NCI-H1417 (cell line): ENCODE measurements at places on chromosomes 2 and 18.

DNA sequence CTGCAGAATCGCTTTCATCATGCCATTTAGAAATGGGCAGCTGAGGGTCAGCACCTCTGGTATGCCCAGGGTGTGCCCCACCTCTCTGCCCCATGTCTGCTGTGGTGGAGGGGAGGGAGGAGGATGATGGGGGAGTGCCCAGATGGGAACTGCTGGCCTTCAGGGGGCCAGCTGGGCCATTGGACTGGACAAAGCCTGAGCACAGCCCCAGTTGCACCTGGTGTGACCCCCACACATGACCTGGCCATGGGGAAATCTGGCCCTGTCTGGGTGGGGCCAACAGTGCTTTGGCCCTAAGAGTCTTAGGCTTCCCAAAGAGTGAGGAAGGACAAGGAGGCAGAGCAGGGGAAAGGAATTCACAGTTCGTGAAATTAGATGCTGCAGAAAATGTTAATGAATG, 44.1 kb downstream of the CTIF start:
- DNase-seq: no peak

- DNase-seq: no peak
Observed at GRCh38 chr2:226703514-226703913, 96.1 kb downstream of the IRS1 start.

- no peak for DNase-seq
Observed at GRCh38 chr18:78558948-78559347, 420.7 kb upstream of the SALL3 start.

- no peak for DNase-seq
Observed at GRCh38 chr2:43099797-43100196, 126.6 kb downstream of the ZFP36L2 start.

GRCh38 chr2:152410165-152410597, 75.2 kb downstream of the FMNL2 start:
- DNase-seq: no peak

GRCh38 chr18:48866028-48866733, 84.6 kb downstream of the SMAD7 start:
- DNase-seq: peak; percentile 58

DNA sequence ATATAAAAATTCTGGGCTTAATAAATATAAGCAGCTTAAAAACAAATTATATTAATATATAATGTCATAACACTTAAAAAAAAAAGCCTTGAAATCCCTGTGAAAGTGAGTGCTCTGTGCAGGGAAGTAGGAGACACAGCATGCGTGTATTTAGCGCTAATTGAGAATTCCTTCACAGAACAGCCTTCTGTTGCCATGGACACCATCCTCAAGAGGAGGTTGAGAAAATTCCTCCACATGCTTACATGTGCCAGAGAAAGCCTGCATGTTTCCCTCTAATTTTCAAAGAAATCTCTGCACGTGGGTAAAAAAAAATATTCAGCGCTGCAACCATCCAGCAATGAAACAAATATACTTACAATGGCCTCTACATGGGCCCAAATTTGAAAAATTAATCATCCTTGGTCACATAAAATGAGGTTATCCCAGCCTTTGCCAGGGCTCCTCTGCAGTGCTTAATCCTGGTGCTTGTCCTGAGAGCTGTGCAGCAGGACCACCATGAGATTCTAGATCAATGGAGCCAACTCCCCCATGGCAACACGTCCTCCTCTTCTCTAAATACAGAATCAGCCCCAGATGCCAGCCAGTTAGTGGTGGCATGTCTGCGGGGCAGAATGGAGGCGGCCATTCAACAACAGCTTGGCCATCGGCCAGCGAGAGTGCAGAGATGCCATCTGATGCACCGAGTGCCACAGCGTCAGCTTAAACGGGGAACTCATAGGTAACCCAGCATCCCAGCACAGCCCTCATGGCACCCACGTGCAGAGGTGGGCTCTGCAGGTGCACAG, 228.0 kb downstream of the MYT1L start:
- no peak for DNase-seq

DNA sequence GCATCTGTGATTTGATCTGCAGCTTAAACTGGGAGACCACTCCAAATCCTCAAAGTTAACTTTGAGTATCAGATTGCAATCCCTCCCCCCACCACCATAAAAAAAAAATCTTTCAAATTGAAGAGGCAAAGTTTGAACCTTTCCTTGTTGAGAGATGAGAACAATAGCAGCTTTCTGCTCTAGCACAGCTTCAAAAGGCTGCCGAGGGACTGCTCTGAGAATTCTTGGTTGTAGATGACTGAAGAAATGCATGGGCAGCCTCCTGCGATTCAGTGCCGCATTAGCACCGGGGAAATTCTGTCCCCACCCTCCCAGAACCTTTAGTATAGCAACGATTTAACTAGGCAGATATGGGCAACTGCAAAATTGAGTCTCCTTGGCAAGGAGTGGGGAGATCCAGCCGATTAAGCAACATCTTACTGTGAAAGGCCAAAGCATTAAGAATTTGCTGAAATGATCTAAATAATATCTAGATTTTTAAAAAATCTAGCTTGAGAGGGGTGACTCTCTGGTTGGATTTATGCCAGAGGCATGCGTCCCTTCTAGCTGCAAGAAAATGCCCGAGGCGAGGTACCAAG, 3.9 kb upstream of the SP5 start:
- DNase-seq: no peak

DNA sequence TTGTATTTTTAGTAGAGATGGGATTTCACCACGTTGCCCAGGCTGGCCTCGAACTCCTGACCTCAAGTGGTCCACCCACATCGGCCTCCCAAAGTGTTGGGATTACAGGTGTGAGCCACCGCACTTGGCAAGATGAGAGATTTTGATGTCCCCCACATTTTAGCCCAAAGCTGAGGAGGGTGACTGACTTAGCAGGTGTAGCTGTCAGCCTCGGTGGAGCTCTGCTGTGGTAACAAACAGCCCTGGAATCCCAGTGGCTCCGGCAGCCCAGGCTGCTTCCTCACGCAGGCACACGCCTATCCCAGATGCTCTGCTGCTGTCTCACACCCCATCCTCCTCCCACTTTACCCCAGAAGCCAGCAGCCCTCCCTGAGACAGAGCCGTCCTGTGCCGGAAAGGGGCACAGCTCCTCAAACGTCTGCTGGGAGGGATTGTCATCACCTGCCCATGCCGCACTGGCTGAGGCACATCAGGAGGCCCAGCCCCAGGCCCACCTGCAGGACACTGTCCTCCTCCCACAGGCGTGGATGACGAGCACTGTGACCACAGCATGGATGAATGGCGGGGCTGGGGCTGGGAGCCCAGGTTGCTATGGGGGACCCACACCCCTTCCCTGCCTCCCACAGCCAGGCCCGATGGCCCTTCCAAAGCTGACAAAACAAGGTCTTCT, 10.6 kb upstream of the BOK start:
- DNase-seq: no peak

DNA sequence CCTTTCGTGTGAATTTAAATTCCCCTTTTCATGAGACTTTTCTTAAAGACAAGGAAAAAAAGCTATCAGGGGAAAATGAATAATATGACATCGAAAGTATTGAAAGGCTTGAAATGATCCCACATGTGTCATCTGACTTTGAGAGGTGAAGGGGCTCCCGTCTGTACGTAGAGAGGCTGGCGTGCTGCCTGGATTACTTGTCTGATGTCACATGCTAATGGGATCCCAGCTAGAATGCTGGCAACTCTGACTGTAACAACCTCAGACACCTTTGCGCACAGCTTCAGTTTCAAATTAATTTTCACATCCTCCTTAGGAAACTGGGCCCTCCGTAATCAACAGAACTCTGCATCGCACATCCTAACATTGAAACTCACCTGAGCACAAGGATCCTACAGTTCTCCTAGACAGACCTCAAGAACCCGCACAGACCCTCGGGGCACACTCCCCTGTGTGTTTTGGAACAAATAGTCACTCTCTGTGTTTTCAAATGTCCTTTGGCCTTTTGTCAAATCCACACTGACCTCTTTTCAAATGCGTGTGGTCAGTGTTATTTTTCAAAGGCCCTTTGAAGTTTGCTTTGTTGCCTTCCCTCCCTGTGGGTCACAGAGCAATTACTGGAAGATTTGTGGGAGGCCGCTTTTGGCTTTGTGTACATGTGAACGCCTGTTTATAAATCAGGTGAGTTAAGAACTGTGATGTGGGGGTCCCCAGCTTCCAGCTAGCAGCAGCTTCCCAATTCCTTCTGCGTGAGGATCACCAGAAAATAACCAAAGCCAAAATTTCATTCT, 65.9 kb downstream of the IL1R2 start:
- DNase-seq: no peak

GRCh38 chr2:88032070-88032702, 15.8 kb upstream of the RNU2-63P start:
- no peak for DNase-seq

GRCh38 chr2:10281891-10282290, 20.8 kb upstream of the HPCAL1 start:
- no peak for DNase-seq

- no peak for DNase-seq
Observed at GRCh38 chr2:163863073-163863472, 127.3 kb upstream of the FIGN start.

DNA sequence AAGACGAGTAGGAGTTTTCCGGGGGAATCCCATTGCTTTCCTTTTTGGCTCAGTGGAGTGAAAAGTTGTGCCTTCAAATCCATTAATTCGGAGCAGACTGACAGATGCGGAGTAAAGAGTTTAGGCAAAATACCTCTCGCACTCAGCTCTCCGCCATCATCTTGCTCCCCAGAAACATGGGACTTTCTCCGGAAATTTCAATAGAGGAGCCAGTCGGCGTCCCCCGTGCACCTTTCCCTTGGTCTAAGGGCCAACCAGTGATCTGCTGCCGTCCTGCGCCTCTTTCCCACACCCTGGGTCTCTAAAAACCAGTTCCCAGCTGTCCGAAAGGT, 318 bp downstream of the TYW5 start:
- no peak for DNase-seq

DNA sequence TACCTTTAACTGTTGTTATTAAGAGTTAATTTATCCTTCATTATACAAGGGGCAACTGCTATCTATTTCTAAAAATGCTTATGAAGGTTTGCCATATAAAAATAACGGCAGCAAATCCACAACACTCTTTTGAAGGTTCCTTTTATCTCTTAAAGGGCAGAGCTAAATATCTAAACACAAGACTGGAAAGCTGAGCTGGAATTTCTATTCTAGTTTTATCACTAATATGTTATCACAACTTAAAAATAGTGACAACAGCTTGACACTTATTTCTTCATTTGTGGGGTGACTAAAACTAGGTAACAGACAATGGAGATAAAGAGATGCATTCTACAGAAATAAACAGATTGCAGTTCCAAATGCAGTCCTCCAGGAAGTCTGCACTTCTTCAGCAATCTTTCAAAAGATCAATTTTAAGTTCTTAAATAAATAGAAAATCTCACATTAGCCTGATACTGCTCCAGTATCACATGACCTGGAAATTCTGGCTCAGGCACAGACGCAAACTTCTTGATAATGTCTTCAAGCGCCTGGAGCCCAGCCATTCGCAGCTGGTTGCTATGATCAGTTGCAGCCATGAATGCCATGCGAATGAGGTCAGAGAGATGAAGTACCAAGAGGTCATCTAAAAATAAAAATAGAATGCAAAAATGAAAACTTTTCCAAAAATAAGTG, 54.0 kb upstream of the STRN start:
- DNase-seq: no peak

DNA sequence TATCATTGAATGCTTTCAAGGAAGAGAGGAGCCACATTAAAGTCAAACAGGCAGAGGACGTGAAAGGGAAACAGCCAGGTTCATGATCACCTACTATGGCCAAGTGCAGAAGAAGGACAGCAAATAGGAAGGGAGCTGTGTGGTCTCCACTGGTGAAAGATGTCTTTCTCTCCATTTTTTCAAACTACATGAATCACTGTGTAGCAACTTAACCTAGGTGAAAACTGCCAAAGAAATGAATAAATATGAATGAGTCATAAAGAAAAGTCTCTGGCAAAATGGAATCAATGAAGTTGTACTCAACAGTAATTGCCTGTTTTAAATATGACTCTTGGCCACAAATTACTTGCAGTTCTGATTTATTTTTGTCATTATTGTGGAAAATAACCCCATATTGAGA, 452.6 kb upstream of the PKDCC start:
- DNase-seq: no peak

DNA sequence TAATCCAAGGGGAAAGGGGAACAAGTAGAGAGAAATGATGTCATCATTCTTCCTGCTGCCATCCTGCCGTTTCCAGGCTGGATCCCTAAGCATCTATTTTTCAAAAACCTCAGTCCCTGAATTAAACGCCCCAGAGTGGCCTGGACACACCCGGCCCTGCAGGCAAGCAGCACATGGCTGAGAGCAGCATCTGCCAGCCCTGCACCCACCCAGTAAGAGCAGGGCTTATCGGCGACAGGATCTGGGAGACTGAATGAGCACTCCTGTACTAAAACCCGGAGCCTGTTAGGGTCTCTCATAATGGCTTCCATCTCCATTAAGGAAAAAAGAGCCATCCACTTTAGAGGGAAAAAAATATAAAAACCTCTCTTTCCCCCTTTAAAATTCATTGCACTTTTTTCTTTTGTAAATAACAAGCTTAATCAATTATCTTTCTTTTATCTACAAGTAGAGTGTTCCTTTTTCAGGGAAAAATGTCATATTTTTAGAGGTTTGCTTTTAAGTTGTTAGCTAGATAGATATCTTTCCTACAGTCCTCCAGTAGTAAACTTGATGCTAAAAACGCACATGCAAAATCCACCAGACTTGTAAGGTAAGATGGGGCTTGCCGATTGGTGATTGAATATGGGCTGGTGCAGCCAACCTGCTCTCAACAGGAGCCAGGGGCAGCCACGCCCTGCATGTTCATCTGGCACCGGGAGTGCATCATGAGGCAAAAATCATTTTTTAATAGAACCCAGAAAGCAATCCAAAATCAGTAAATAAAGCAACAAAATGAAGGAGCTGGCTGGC, 457.8 kb downstream of the EIPR1 start:
- no peak for DNase-seq

- no peak for DNase-seq
Observed at GRCh38 chr2:223123855-223124610, 72.0 kb downstream of the KCNE4 start.

GRCh38 chr2:16784652-16785051, 119.0 kb upstream of the CYRIA start:
- no peak for DNase-seq

DNA sequence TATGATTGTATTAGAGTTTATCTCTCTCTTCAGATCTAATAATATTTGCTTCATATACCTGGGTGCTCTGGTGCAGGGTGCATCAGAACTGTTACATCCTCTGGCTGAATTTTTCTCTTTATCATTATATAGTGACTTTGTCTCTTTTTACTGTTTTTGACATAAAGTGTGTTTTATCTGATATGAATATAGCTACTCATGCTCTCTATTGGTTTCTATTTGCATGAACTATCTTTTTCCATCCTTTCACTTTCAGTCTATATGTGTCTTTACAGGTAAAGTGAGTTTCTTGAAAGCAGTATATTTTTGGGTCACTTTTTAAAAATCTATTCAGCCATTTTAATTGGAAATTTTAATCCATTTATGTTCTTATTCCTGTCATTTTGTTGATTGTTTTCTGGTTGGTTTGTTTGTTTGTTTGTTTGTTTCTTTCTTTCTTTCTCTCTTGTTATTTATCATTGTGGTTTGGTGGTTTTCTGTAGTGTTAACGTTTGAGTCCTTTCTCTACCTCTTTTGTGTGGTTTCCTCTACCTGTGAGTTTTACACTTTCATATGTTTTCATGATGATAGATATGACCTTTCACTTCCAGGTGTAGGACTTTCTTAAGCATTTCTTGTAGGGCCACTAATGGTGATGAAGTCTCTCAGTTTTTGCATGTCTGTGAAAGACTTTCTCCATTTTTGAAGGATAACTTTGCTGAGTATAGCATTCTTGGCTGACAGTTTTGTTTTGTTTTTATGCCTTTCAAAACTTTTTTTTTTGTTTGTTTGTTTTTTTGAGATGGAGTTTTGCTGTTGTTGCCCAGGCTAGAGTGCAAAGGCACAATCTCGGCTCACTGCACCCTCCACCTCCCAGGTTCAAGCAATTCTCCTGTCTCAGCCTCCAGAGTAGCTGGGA, 54.9 kb downstream of the CCNT2 start:
- no peak for DNase-seq
